ENCODE measurements at places on chromosomes 7 and 10. TPM values are rescaled to one million over a fixed set of nuclear protein-coding genes. Genes with fewer than 3 reads are reported as not detected.

GRCh38 chr7:44066111-44066460, 719 bp upstream of the PGAM2 start:
- DNase-seq, result peak; percentile 63

- peak; percentile 96 for DNase-seq
These were observed 13.0 kb upstream of the WIPI2 start for GRCh38 chr7:5177060-5177459.

DNA sequence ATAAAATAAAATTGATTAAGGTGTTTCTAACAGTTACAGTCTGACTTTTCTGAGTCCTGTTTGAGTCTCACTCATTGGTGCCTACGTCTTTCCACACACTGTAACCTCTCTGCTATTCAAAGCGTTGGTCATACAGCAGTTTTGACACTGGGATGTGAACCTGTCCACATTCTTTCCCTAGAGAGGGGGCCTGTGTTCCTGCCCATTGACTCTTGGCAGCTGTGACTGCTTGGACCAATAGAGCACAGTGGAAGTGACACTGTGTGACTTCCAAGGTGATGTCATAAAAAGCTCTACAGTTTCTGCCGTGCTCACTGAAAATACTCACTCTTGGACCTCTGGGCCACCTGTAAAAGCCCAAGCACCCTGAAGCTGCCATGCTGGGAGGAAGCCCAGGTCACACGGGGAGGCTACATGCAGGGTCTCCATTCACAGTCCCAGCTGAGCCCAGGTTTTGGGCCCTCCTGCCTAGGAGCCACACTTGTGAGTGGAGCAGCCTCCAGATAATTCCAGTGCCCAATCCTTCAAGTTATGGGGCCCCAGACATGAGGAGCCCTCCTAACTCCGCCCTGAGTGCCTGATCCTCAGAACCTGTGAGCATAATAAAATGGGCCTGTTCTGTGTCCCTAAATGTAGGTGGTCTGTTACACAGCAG, 704 bp upstream of the ANTXRL start:
- DNase-seq, result no peak

GRCh38 chr7:108372618-108373017, 83.6 kb downstream of the NRCAM start:
- DNase-seq, result no peak

- no peak for DNase-seq
These were observed 75.5 kb downstream of the UBE2H start for GRCh38 chr7:129877146-129877792.

DNA sequence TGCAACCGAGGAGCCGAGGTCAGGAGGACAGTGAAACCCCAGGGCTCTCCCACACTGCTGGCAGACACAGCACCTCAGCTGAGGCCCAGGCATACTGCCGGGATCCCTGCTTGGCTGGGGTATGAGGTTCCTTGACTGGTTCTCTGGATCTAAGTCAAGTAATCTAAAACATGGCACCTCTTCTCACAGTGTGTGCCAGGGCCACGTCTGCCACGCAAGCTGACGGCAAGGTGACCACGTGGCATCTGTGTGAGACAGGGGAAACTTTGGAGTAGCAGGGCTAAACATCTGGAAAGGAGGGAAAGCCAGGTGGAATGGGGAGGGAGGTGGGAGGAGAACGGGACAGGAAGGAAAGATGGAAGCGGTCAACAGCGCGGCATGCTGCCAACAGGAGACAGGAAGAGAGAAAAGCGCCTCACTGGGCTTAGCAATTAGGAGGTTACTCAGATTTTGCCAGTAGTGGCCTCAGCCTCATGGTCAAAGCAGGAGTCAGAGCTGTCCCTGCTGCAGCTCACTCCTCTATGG, 103.7 kb downstream of the CXCL12 start:
- peak; percentile 34 for DNase-seq

DNA sequence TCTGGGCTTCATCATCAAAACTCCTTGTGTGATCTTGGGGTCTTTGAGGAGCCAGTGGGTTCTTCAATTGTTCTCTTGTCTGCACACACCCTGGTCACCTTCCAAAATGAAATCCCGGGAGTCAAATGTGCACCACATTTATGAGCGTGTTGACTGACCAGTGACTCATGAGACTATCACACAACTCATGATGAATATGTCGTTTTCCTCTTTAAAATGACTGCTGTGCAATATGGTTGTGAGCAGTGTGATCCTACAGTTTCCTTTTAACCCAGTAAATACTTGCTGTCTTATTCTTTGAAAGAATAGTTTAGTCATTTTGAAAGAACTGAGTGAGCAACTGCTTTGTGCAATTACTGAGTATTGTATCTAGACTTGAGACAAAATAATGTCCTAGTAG, 149.2 kb downstream of the DYNC1I1 start:
- DNase-seq, result no peak

GRCh38 chr7:256461-256940, 33.5 kb upstream of the FOXL3 start:
- DNase-seq, result peak; percentile 69

- DNase-seq, result no peak
These were observed 105.0 kb upstream of the AMPH start for GRCh38 chr7:38736138-38736537.

- no peak for DNase-seq
These were observed 63.7 kb downstream of the GRM8 start for GRCh38 chr7:127189074-127189473.

DNA sequence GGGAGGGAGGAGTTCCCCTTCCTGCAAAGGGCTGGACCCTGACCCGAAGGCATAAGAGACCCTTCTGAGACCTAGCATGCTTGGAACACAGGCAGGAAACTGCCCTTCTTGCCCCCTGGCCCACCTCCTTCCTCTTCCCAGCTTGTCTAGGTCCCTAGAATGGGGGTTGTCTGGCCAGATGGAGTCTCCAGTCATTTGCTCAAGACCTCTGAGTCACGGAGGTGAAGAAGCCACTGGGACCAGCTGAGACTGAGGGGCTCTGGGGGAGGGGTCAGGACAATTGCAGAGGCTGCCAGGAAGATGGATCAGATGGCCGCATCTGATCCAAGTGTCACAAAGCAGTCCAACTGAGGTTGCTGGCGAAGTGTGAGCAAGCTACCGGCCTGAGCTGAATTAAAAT, 46.2 kb downstream of the COL13A1 start:
- DNase-seq, result no peak

GRCh38 chr10:116683166-116683565, 59.2 kb downstream of the HSPA12A start:
- DNase-seq, result no peak

DNA sequence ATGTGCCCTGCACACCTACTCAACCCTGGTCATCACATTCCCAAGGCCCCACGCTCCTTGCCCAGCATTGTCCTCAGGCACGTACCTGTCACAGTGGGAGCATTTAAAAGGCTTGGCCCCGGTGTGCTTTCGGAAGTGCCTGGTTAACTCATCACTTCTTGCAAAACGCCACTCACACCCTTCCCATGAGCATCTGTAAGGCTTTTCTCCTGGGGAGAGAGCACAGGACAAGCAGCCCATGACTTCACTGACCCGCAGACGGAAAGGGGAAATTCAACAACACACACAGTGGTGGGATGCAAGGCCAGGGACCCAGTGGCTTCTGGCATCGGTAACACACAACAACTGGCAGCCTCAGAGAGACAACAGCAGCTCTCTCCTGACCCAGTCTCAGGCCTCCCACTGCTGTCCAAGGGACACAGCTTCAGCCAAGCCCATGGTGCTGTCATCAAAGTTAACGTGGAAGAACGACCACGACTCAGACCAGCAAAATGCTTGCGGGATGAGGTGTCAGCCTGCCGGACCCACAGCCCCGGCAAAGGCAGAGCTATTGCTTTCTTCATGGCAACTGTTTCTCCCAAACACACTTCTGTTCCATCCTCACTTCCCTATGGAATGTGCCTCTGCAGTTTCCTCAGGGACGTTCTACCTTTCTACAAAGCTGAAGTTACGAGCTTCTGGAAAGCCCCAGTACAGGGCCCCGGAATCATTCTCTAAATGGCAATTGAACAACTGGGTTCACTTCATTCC, 4.8 kb downstream of the KLF6 start:
- peak; percentile 76 for DNase-seq

DNA sequence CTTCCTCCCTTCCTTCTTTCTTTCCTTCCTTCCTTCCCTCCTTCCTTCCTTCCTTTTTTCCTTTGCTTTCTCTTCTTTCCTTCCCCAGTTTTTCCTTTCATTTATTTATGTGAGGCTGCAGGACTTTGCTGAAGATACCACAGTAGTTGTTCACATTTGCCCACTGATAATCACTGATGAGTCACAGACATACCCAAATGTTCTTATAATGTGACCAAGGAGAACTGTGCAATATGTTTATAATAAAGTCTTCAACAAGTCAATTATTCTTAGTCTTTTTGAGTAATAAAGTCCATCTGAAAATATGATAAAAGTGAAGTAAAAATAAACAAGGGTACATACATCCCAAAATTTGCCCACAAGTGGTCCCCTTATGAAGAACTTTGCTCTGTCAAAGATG, 159.7 kb downstream of the GNAI1 start:
- DNase-seq, result no peak

GRCh38 chr7:50197549-50197948, 104.5 kb upstream of the ZPBP start:
- DNase-seq, result no peak

DNA sequence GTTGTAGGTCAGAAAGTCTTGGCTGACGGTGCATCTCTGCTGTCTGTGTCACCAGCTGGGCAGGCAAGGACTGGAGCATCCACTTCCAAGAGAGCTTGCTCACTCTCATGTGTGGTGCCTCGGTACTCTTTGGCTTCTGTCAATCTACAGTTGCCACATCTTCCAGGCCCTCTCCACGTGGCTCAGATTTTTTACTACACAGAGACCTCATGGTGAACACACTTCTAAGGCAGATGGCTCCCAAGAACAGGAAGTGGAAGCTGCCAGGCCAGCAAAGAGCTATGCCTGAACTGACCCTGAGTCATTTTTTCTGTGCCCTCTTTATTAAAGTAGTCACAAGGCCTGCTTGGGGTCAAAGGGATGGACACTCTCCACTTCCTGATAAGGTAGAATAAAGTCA, 351.5 kb upstream of the AUTS2 start:
- no peak for DNase-seq

- DNase-seq, result no peak
These were observed 3.1 kb downstream of the SDK1 start for GRCh38 chr7:3304131-3304530.

- peak; percentile 70 for DNase-seq
These were observed 116.2 kb downstream of the AVL9 start for GRCh38 chr7:32611201-32612099.

DNA sequence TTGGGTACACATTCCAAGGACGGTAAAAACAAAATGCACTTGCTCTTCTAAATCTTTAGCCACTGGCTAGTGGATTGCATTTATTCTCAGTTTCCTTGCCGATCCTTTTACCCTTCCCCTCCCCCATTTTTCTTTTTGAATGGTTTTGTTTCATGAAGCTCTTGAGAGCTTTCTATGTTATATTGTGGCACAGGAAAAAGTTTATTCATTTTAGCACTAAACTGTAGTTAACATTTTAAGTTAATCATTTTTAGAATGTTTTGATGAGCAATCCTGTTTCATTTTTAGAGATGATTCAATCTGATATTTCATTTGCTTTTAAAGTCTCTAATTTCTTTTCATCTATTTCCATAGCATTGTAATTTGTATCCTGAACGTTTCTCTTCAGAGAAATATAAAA, 24.0 kb downstream of the ZEB1 start:
- no peak for DNase-seq

GRCh38 chr7:107355616-107356015, 114.2 kb upstream of the GPR22 start:
- DNase-seq, result peak; percentile 50

GRCh38 chr7:91565499-91566401, 301.5 kb downstream of the FZD1 start:
- no peak for DNase-seq

- DNase-seq, result no peak
These were observed 125.7 kb downstream of the TEX36 start for GRCh38 chr10:125557311-125557710.

- no peak for DNase-seq
These were observed 94.4 kb downstream of the PODXL start for GRCh38 chr7:131462059-131462458.

GRCh38 chr7:116142850-116143249, 67.5 kb upstream of the TES start:
- no peak for DNase-seq

DNA sequence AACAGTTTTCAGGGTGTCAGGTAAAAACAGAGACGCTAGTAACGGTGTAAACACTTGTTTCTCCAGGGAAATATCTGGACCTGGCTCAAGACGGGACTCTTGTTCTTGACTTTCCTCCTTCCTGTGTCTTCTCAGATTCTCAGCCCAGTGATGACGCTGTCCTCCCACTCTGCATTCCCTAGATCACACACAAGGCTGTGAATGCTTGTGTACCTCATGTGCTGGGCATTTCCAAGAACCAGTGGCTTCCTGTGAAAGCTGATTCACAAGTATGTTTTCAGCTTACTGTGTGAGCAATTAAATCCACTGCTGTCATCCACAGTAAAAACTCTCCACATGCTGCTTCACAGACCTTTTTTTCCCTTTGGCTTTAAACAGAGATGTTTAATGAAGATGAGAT, 193.8 kb upstream of the DPP6 start:
- no peak for DNase-seq

DNA sequence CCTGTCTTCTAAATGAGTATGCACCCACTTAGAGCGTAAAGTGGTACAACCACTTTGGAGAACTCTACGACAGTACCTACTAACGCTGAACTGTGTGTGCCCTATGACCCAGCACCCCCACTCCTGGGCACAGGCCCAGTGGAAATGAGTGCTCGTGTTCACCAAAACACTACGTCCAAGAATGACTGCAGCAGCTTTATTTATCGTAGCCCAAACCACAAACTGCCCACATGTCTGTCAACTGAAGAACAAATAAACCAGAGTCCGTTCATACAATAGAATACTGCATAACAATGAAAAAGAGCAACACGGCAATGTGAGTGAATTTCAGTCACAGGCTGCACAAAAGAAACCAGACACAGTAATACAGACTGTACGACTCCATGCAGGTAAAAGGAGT, 35.4 kb downstream of the TLL2 start:
- no peak for DNase-seq

STEAP2 gene
- 9.8 TPM for total RNA-seq

CYP26A1 gene
- not detected for total RNA-seq

HOGA1 gene
- total RNA-seq, result 2.7 TPM

KIAA1549 gene
- 3.3 TPM for total RNA-seq

TRPV5 gene
- total RNA-seq, result not detected

SEMA4G gene
- total RNA-seq, result under 0.01 TPM

ADRA2A gene
- 0.29 TPM for total RNA-seq

ZKSCAN1 gene
- 46.0 TPM for total RNA-seq

C10orf71 gene
- total RNA-seq, result not detected

CEP55 gene
- 4.7 TPM for total RNA-seq

SLC29A4 gene
- 1.1 TPM for total RNA-seq

GIMAP6 gene
- total RNA-seq, result 0.36 TPM
